Stimulated activated CD8-positive, alpha-beta memory T cell treated with anti-CD3 and anti-CD28 coated beads, Interleukin-4, amount 100 ng/mL, for 1 hour (primary cell): ENCODE measurements at places on chromosomes 5 and 9.

- DNase-seq: no peak
Measured at GRCh38 chr5:63803165-63803564, 159.1 kb downstream of the HTR1A start.

DNA sequence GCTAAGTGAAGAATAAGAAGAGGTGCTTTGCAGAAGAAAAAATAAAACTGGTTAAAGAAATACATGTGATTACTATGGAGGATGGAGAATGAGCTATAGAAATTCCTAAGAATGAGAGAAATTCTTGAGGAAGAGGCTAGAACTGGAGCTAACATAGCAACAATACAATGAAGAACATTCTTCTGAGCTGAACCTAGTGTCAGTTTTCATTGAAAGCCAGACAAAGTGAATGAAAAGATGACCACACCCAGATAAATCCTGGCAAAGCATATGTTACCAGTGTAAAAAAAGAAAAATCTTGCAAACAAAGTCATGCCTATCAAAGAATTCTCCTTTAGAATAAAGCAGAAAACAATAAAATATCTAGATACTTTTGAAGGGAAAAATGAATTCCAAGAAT, 39.6 kb downstream of the SGCD start:
- no peak for DNase-seq

DNA sequence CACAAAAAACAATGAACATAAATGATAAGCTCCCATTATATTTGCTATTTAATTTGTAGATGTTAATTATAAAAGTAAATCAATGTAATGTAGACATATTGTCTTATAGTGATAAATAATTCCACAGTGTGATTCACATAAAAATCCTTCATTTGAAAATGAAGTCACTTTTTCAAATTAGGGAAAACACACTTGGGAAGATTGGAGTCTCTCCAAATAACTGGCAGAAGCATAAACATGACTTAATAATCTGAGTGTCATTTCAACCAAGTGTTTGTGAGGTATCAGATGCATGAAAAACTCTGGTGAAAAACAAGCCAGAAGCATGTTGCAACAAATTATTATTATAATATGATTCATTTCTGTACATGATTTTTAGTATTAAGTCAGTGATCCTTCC, 102.2 kb downstream of the CETN3 start:
- DNase-seq: no peak

DNA sequence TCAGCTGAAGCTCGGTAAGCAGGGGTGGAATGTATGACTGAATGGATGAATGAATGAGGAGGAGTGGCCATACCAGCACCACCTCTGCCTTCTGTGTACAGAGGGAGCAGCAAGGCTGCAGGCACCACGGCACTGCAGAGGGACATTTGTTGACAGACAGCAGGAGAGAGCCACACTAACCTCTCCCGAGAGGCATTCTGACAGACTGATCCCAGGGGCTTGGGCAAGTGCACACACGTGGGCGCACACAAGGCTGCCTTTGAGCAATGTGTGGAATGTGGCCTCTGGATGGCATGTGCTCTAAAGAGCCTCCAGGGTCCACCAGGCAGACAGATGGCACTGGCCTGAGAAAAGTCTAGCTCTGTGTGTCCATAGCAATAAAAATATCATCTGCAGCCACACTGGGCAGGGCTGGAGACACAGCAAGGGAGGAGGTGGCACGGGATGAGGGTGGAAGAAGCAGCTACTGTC, 111.8 kb downstream of the ACTL7B start:
- DNase-seq: no peak

GRCh38 chr5:139767960-139768359, 27.6 kb upstream of the PSD2 start:
- no peak for DNase-seq

DNA sequence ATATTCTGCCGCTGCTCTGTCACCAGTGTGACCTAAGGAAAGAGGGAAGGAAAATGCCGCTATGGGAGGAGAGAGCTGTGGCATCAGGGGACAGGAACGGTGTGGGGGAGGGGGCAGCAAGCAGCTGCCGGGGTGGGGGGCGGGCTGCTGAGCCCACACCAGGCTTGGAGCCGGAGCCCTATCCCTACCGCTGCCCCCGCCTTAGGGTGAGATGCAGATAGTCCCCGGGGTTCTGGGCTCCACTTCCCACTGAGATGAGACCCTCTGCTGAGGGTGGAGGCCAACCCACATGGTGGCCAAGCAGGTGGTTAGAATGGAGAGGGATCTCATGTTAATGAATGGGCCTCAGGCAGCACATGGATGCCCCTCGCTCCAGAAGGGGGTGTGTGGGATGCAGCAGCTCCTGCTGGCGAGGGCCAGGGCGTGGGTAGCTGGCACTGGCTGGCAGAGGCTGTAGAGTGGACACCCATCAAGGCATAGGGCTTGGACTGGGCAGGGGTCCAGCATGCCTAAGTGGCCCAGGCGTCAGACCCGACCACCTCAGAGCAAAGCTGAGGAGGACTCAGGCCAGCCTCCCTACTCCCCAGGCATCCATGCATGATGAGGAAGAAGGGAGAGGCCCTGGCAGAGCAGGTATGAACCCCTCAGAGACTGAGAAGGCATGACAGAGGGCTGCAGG, 131.5 kb downstream of the ZNF354C start:
- no peak for DNase-seq

DNA sequence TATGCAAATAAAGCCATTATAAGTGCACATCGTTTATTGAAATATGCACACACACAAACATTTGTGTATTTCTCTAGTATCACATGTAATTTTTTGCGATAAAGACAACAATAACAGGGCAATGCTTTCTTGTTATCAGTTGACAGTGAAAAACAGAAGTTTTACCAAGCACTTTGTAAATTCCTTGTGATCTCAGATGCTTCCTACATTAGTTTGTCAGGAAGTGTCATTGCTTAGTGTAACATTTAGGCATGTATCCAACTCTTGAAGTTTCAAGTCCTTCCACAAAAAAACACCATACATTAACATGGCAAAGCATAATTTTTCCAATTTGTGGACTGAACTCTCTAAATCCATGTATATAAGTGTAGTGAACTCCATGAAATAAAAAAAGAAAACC, 46.4 kb downstream of the MOCS2 start:
- DNase-seq: no peak

DNA sequence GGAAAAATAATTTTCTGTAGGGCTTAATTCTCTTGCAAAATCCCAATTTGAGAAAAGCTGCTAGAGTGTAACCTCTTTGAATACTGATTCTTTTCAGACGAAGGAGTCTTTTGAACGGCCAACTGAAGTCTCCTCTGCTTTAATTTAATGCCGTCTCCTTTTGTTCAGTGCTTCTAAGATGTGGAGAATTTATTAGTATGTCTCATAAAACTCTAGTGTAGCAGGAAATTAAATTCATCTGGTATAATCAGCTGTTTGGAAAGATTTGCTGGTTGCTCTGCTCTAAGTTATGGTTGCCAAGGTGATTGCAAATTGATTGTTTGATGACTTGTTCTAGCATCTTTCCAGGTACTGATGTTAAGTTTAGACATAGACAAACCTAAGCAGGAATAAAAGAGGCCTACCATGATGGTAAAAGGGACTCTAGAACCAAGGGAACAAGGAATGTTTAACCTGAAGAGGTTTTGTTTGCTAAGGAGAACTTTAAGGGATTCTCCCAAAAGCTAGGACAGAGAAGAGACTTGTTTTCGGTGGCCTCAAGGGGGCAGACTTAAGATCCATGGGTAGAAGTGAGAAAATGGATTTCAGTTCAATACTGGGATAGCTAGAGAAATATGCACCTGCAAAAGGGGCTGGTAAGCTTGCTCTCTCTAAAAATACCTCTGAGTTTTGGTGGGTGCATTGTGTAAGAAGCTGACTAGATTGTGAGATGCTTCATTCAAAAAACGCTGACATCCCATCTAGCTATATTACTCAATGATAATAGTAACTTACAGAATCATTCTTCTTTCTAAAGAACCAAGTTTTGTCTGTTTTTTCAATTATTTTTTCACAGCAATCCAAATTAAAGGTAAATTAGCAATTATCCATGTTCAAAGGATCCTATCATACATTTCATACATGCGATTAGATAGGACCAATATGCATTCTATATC, 5.7 kb upstream of the ADRB2 start:
- DNase-seq: no peak

DNA sequence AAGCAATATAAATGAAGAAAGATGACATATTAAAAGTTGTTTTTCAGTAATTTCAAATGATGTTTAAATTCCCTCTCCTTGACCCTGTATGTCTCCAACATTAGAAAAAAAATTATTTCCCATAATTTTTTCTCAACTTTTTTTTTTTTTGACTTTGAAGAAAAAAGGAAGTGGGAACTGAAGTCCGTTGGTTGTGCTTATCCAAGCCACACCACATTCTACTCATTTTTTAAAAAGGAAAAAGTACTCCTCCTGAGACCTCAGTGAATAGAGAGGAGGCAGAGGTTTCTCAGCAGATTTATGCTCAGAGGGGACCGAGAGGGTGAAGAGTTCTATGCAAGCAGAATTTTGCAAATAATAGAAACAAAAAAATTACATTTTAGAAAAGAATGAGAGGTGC, 123.3 kb downstream of the PCSK5 start:
- DNase-seq: no peak

- no peak for DNase-seq
Measured at GRCh38 chr5:8953911-8954438, 591.9 kb downstream of the SEMA5A start.

- DNase-seq: no peak
Measured at GRCh38 chr5:148912714-148913398, 86.4 kb downstream of the ADRB2 start.

DNA sequence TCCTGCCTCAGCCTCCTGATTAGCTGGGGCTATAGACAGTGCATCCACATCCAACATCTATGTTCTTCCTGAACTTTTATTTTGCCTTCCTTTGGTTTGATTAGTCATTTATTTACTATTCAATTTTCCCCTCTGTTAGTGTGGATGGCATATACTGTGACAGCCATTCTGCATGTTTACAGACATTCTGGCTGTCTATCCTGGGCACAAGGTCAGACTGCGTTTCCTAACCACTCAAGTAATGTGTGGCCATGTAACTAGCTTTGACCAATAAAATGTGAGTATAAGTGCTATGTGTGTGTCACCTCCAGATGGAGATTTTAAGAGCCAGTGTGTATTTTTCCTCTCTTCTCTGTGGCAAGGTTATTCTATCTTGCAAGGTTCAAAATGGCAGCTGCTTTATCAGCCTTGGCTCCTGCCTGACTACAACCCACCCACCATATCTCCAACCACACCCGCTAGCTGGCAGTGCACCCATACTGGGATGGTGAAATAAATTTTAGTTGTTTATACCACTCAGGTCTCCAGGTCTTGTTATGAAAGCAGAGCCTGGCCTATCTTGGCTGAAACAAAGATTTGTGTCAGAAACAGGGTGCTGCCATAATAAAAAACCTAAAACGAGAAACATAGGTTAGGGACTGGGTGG, 32.2 kb downstream of the PDE6A start:
- no peak for DNase-seq

GRCh38 chr9:89749500-89750116, 144.8 kb downstream of the GADD45G start:
- no peak for DNase-seq

DNA sequence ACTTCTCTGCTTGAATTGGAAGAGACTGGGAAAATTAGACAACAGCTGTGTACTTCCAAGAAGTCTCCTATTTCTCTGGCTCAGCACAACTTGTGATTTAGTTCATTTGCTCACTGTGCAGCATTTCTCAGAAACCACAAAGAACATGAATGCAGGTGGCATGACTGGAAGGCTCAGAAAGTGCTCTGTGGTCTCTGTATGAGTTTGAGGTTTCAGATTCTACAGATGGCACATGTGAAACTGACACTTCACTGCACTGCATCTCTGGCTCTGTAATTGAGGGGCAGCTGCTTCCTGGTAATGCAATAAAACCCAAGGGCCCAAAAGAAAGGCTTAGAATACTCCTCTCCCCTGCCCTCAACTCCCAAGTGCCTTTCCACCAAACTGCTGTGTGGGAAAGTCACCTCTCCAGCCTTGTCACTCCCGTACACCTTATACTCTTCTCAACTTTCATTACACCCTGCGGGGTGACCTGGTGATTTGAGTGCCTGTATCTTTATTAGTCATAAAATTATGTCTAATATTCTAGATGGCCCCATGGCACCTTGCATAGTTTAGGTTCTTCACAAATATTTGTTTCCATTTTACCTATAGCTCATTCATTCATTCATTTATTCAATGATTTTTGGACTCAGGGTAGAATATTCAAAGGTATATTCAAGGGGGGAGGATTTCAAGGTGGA, 82.5 kb downstream of the ESM1 start:
- peak; percentile 5 for DNase-seq

GRCh38 chr9:128945798-128946501, 1.5 kb downstream of the DOLK start:
- DNase-seq: no peak

GRCh38 chr9:21730899-21731298, 71.5 kb upstream of the MTAP start:
- DNase-seq: no peak

DNA sequence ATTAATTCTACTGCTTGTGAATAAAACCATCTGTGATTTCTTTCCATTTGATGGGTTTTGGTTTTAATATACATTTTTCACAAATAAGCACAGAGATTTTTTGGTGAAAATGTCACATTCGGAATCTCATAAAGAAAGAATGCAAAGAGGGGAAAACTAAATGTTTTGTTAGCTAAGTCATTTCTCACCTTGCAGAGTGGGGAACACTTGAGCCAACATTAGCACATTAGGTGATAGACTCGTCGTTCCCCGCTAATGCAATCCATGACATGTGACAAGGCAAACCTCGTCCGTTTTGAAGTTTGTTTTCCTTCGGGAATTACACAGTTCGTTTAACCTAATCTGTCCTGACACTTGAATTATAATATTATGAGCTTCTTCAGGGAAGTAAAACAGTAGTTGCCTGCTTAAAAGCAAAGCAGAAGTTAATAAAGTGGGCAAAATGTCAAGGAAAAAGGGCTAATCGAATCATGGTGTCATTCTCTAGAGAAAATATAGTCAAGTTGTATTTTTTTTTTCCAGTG, 95.8 kb upstream of the LMX1B start:
- DNase-seq: no peak

DNA sequence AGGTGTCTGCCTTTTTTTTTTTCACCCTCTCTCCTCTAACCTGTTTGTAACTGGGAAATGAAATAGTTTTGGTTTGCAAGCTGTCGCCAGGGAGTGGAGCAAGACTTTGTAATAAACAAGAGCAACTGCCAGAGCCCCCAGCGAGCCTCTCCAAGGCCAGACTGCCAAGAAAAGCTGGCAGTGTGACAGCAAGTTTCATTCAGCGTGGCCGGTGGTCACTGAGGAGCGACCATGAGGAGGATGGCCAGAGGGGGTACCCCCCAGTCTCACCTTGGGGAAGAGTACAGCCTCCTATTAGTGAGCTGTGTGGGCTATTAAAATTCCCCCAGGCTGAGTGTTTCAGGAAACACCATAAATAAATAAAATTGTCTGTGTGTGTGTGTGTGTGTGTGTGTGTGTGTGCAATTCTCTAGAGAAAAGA, 49.9 kb downstream of the ZFAND5 start:
- no peak for DNase-seq

DNA sequence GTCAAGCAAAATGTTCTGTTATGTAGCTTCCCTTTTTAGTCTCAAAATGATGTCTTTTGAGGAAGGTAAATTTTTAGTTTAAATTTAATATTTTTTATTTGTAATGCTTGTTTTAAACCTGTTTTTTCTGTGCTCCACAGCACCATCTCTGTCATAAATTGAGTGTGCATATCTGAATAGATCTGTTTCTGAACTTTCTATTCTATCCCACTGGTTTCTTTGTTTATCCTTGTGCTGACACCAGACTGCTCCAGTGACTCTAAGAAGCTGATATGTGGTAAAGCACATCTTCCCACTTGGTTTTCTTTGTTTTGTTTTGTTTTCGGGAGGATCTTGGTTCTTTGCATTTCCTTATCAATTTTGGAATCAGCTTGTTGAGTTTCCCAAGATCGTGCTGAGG, 7.1 kb upstream of the RNF145 start:
- no peak for DNase-seq

GRCh38 chr5:5965132-5965531, 413.2 kb downstream of the MED10 start:
- DNase-seq: no peak
